Activated naive CD4-positive, alpha-beta T cell treated with Interleukin-2 at 50 U/mL for 16 hours (primary cell): ENCODE measurements at places on chromosomes 2 and 18.

DNA sequence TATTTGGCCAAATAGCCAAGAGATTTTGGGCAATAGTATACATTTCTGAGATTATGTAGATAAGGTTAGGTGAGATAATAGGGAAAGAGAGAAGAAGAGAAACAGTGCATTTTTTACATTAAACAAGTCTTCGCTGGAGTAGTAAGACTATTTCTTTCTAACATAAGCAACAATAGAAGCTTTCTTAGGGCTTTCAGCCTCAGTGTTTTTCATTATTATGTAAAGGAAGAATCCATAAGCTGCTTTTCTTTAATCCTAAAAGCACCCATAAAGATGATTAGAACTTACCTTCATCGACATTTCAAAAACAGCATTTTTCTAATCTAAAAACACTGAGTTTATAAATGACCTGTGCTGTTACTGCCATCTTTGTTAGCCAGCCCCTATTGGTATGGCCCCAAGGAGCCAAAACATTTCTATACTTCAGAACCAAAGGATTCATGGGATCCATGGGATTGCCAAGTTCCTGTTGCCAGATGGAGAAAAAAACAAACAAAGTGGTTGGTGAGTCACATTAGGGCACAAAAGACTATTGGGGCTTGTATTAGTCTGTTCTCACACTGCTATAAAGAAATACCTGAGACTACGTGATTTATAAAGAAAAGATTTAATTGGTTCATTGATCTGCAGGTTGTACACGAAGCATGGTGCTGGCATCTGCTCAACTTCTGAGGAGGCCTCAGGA, 88.2 kb downstream of the SCG2 start:
- no peak for DNase-seq

DNA sequence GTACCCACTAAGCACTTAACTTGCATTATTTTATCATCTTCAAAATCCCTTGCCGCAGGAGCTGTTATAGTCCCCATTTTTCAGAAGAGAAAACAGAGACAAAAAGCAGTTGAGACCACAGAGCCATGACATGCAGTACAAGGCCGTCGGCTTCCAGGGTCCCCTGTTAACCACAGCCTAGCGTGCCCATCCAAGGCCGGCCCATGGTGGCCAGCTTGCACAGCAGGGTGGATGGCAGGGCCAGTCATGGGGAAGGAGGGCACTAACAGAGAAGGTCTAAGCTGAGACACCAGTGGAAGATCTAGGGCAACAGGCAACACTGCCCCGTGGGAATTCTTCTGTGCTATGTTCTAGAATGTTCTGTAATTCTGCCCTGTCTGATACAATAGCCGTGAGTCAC, 192.6 kb upstream of the ID2 start:
- no peak for DNase-seq

- DNase-seq = no peak
Measured at GRCh38 chr2:218285604-218286003, 6.7 kb downstream of the TMBIM1 start.

DNA sequence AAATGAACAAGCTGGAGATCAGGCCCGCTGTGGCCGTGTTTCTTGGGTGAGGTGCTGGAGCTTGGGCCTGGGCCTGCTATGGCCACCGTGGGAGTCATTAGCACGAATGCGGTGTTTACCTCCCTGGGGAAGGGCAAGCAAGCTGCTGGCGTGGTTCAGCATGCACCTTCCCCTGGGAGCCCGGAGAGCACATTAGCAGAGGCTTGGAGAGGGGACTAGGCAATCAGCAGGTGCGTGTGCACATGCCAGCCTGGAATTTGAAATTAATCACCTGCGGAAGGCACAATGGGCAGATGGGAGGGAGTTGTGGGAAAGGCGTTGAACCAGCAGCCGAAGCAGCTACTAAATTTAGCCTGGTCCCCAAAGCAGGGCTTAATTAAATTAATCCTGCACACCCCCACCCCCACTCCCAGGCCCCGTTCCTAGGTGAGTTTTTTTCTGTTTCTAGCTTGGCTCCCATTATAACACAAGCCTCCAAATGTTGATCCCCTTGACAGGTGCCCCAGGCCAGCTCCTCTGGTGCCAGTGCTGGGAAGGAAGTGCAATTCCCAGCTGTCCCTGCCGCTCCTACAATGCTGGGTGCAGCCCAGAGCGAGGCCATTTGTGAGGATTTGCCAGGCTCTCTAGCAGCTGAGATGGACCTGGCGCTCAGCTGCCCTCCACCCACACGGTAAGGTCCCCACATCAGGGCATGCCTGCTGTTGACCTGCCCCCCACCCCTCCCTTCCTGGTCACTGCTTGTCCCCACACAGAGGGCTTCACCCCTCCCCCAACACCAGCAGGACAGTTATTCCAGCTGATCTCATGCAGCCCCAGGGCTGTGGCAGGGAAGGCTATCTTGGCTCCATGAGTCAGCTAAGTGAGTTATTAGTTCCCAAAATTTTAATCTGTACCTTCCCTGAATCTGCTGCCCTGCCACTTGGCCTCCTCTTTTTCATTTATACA, 115.0 kb downstream of the ZBTB7C start:
- DNase-seq = no peak

- DNase-seq = no peak
Measured at GRCh38 chr18:27558388-27559155, 373.5 kb upstream of the CHST9 start.

DNA sequence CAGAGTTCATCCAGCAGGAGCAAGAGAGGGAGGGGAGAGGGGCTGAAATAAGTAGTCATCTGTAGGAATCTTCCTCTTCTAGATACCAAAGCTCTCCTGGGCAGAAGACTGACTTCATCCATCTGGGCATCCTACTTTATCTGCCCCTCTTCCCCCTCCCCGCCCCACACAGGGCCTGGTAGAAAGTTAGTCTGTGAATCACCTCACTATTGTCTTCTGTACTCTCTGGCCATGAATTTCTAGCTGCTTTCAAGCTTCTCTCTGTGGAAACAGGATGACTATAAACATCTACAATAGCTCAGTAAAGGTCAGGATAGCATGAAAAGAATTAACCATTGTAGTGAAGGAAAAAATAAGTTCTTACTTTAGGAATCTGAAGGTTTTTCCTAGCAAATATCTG, 47.7 kb upstream of the RNU4ATAC start:
- no peak for DNase-seq

DNA sequence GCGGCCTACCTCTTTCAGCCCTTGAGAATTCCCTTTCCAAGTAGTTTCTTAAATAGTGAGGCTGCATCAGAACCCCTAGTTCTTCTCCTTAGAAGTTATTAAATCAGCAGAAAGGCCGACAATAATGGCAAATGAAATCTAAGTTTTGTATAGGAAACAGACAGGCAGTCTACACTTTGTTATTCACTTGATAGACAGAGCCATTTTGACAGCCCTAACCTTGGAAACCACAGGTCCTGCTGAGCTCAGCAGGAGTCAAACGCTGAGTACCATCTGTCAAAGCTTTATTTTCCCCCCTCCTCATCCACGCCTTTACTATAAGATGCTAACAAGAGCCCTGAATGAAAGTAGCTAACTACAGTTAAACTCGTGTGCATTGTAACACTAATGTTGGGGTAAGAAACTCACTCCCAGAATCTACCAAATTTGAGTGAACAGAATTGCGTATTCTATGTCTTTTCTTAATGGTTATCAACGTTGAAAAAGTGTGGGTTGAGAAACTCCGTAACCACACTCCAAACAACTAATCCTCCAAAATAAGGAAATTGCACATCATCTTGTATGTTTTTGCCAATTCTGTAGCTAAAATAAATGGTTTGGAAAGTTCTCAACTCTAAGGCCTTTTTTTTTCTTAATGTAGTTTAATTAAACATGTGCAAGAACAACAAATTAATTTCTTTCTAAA, 90.6 kb upstream of the EFEMP1 start:
- DNase-seq = no peak

DNA sequence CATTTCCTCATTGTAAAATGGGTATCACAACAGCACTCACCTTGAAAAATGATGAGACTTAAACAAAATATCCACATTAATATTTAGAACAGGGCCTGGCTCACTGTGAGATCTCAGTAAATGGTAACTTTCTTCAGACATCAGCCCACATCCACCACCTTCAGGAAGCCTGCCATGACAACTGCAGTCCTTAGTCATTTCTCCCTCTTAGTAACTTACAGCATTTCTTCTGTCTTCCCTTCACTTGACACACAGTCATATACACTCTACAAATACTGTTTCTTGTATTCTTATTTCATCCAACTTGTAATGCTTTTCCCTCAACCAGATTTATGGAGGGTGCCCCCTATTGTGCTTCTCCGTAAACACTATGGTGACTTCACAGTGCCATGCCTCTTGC, 263.0 kb downstream of the ZNF516 start:
- DNase-seq = no peak

DNA sequence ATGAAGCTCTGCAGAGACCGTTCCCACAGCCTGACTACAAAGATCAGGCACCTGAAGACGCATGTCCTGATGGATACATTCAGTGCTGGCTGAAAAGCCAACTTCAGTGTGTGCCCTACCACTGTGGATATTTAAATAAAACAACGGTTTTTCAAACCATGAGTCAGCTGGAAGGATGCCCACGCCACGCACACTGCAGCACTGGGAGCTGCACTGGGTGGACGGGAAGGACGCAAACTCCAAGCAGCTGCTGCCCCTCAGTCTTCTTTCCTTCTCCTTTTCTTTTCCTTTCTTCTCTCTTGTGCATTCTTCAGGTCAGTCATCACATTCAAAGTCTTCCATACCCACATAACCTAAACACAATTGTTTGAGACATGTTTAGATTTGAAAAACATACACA, 7.9 kb downstream of the TMEM18 start:
- no peak for DNase-seq

DNA sequence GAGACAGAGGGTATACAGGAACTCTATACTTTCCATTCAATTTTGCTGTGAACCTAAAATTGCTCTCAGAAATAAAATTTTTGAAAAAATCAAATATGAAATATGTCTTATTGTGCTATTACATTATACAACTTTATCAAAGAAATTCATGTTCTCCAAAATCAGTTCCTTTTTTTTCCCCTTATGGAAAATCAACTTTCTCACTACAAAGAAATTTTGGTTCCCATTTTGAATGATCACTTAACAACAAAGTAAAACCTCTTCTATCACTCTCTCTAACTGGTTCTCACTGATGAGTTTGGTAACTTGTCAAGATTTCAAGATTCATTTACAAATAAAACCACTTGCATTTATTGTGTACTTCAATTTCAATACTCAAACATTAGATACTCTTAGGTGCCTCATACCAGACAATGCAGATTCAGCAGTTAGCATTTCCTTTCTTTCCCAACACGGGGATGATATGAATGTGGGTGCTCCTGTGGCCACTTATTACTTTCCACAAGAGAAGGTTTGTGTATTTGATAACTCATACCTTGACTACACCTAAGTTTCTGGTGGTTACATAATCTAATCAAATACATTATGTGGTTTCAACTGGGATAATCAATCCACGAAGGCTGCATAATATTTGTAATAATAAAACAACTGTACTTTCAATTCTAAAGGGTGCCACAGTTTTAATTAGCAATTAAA, 6.4 kb downstream of the PSME4 start:
- DNase-seq = no peak

DNA sequence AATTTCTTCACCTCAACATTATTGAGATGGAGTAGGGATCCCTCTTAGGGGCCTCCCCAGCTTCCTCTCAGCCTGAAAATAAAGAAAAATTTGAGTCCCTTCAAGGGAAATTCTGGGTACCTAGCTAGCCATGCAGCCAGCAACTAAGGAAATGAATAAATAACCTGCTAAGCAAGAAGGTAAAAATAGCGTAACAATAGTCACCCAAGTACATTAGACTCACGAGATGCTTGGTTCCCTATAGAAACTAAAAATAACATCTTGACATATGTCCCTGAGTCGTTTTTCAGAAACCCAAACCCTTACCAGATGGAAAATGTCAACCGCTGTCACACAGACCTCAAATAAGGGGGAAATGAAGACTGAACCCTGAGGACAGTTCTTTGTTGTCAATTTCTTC, 51.9 kb downstream of the CACNB4 start:
- no peak for DNase-seq

DNA sequence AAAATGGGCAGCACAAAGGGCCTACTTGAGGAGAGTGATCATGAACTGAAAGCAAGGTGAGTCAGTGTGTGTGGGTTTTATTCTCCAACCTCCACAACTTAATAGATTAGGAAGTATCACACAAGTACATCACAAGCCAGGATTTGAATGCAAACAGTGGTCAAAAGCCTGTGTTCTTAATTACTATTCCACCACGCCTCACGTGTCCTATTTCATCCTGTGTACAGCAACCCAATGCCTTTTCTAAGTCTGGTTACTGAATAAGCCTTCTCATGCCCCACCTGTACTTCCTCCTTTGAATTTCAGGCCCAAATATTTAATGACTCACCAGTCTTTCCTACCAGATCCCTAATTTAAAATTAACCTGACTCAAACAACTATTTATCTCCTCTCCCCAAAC, 755.7 kb upstream of the SLC8A1 start:
- no peak for DNase-seq

- no peak for DNase-seq
Measured at GRCh38 chr2:74593826-74594772, 39.6 kb downstream of the DOK1 start.

- DNase-seq = no peak
Measured at GRCh38 chr2:98177986-98178385, 91.0 kb downstream of the VWA3B start.

DNA sequence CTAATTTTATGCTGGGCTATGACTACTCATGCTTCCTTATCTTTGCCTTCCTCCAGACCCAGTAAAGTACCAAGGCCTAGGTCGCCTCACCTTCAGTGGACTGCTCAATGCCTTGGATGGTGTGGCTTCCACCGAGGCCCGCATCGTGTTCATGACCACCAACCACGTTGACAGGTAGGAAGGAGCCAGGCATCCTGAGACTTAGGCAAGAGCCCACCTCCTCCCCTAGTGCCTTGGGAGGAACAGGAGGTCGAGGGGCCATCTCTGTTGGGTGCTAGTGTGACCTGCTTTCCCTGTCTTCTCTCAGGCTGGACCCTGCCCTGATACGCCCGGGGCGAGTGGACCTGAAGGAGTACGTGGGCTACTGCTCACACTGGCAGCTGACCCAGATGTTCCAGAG, 3.3 kb downstream of the BCS1L start:
- DNase-seq = no peak

DNA sequence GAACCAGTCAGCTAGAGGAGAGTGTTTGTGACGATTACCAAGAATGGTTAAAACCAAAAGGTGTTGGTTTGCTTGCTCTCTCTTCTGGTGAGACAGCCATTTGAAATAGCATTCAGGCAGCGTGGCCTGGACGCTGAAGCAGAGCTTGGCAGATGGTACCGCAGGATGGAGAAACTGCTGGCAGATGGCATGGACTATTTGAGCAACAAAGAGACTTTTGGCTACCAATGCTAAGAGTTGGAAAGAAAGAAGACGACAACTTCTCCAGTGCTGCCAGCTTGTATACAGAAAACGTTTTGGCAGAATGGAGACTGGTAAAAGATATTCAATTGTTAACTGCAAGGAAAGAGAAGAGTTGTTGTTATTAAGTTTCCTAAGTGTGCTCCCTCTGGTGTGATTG, 315.0 kb downstream of the PARD3B start:
- DNase-seq = no peak

GRCh38 chr2:159677654-159678053, 34.7 kb upstream of the MARCHF7 start:
- DNase-seq = no peak
